ENCODE measurements at places on chromosomes 2 and 18. TPM values are rescaled to one million over a fixed set of nuclear protein-coding genes. Genes with fewer than 3 reads are reported as not detected.
A peak's percentile ranks its signal among the peaks of the same experiment; 100 is the strongest.

DNA sequence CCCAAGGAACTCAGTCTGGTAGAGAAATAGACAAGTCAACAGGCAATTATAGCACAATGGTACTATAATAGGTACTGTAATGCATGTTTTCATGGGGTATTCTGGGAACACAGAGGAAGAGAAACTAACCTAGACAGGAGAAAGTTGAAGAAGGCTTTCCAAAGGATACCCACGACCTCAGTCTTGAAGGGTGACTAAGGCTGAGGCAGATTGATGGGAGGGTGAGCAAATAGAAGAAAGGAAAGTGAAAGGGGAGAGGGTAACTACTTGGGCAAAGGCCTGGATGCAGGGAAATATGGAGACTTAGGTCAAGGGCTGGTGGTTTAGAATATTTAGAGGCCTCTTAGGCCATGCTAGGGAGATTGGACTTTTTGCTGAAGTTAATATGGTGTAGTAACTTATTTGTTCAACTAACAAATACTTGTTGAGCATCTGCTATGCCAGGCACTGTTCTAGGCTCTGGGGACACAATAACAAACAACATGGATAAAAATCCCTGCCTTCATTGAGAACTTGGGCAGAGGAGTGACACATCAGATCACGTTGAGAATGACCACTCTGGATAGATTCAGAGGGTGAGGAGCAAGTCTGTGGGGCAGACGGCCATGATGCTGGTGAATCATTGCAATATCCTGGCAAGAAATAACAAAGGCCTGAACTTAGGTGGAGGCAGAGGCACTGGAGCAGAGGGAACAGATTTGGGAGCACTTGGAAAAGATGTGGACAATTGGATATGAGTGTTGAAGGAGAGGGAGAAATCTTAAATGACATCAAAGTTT lies 56.4 kb downstream of the PLB1 start:
- no peak for DNase-seq

DNA sequence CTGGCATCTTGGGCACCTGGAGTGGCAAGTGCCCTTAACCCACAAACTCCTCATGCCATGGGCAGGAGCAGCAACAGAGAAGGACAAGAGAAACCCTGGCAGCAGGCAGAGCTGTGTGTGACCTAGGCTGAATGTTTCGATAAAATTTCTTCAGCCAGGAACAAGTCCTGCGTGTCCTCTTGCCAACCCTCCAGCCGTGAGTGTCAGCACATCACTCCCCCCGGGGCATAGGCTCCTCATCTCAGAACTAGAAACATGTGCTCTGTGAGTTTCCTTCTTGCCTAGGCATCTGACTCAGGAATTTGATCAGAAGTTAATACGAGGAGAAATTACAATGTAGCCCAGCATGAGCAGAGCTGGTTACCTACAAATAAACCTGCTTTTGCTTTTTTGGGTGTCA lies 2.2 kb downstream of the ABCG8 start:
- DNase-seq = no peak

DNA sequence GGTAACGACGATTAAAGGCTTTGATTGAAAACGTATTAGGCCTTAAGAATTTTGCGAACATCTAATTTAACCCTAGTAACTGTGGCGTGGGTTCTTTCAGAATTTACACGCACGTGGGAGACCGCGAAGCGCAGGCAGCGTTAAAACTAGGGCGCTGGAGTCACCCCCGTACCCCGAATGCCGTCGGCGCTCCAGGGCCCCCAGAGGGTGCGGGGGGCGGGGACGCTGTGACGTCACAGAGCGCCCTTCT lies 673 bp upstream of the SMCHD1 start:
- peak; percentile 75 for DNase-seq

DNA sequence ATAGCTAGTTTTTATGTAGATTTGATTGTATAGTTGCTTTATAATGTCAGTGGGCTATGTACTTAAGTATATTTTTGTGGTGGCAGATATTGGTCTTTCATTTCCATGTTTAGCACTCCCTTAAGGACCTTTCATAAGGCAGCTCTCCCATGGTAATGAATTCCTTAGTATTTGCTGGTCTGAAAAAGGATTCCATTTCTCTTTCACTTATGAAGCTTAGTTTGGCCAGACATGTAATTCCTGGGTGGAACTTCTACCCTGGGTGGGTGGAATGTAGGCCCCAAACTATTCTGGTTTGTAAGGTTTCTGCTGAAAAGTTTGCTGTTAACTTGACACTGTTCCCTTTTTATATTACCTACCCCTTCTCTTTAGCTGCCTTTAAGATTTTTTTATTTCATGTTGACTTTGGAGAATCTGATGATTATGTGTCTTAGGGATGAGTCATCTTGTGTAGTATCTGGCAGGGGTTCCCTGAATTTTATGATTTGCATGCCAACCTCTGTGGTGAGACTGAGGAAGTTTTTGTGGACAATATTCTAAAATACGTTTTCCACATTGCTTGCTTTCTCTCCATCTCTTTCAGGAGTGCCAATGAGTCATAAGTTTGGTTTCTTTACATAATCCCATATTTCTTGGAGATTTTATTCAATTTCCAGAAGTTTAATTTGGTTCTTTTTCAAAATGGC lies 65.4 kb upstream of the VRK2 start:
- no peak for DNase-seq

DNA sequence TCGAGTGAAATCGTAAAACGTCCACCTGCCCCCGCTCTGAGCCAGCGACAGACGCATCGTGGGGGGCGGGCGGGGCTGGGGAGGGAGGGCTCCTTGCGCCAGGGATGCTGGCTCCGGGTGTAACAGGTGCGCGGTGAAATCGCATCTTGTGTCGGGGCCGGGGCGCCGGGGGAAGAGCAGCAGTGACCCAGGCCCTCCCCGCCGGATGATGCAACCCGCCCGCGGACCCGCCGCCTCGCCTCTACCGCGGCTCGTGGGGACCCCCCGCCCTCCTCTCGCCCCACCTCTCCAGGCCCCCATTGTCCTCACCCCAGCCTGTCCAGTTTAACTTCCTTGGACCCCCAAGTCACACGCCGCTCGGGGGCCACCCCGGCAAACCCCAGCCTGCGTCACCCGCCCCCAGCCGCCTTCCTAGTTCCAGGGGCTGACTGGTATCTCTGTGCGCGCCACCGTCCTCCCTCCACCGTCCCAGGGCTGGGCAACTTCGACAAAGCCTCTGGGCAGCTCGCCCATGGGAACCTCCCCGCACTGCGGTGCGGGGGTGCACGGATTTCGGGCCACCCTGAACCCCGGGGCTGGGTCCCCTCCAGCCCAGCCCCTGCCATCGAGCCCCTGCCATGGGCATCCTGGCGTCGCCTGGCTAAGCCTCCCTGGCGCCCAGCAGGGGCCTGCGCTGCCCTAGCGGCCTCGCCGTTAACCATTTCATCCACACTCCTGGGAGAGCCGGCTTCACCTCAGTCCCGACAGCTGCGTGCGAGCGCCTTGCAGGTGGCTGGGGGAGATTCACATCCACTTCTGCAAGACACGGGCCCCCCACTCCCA lies 799 bp upstream of the KIF1A start:
- peak; percentile 47 for DNase-seq

GRCh38 chr2:229443141-229443540 lies 172.1 kb upstream of the PID1 start:
- no peak for DNase-seq

DNA sequence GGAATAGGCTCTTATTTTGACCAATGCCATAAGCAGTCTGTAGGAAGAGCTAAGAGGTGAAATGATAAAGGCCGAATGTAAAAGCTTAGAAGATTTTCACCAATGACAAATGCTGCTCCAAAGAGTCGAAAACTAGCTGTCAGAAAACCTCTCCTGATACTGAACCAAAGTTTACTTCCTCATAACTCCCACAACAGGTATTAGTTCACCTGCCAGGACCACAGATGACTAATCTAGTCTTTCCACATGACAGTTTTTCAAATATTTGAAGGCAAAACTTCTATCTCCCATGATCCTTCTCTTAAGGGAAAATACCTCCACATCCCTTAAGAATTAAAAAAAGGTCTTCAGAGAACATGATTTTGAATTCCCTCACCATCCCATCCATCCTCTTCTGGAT lies 473.2 kb upstream of the SPHKAP start:
- no peak for DNase-seq

DNA sequence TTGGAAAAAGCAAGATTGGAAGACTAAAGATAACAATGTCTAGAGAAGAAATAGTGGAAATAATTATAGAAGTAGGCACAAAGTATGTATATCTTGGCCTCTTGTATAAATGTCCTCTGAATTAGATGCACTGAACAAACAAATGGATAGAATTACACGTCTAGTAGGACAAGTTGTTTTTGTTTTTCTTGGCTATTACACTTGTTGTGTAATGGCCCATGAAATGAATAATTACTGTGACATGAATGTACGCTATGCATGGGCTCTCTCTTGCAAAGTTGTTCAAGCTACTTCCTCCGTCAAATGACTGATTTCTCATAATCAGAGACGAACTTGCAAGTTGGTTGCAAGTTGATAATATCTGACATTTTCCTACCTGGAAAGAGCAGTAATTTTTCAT lies 126.2 kb downstream of the PDE1A start:
- DNase-seq = no peak

GRCh38 chr2:231900486-231900942 lies 25.7 kb downstream of the NPPC start:
- peak; percentile 75 for DNase-seq

DNA sequence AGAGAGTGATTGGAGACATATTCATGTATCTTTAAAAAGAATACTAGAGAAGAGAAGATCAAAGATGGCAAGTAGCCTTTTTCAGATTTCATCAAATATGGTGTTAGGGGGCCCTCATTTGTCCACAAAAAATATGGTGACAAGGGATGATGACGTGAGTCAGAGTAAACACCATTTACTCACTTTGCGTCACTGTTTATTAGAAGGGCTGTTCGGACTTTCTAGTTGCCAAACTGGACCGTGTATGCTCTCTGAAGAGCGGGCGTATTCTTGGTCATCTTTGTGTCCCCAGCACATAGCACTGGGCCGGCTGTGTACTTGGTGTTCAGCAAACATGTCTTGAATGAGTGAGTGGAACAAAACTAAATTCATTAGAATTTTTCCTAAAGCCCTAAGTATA lies 37.5 kb downstream of the TTC39C start:
- no peak for DNase-seq

- no peak for DNase-seq
These were observed 84.1 kb upstream of the SLC8A1 start for GRCh38 chr2:40535972-40536371.

GRCh38 chr2:110673201-110673600 lies 4.7 kb downstream of the BUB1 start:
- DNase-seq = no peak

DNA sequence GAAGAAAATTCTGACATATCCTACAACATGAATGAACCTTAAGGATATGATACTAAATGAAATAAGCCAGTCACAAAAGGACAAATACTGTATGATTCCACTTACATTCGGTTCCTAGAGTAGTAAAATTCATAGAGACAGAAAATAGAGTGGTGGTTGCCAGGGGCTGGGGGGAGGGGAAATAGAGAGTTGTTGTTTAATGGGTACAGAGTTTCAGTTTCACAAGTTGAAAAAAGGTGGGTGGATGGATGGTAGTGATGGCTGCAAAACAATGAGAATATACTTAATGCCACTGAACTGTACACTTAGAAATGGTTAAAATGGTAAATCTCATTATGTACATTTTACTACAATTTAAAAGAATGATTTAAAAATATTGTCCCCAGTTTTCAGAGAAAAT lies 53.3 kb upstream of the NFU1 start:
- no peak for DNase-seq

- no peak for DNase-seq
These were observed 60.0 kb downstream of the DGKD start for GRCh38 chr2:233414273-233414654.

GRCh38 chr2:132475615-132476014 lies 59.0 kb downstream of the GPR39 start:
- no peak for DNase-seq

DNA sequence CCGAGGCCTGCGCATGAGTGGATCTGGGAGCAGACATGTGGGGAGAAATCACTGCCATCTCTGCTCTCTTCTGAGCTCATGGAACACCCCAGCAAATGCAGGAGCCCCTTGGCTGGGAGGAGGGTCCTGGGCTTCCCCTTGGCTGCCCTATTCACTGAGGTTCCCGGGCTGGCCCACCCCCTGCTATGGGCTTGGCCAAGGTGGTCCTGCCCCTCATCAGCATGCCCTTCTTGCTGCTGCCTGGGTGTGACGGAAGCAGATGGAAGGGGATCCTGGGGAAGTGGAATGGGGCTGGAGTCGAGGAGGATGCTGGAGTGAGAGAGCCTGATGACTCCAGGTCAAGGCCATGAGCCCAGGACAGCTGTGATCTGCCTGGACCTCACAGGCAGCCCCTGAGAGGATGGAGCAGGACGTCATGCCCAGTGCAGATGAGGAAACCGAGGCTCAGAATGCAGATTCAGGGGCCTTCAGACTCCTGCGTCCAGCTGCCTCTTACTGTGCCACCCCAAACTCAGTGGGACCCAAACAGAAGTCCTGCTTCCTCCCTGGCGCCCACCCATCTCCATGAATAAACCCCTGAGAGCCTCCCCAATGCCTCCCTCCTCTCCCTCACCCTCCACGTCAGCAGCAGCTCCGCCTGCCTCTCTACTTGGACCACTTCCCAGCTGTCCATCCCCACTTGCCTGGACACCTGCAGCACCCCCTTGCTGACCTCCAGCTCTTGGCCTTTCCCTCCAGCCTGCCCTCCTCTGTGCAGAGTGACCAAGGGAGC lies 4.0 kb downstream of the SNED1 start:
- DNase-seq = no peak

DNA sequence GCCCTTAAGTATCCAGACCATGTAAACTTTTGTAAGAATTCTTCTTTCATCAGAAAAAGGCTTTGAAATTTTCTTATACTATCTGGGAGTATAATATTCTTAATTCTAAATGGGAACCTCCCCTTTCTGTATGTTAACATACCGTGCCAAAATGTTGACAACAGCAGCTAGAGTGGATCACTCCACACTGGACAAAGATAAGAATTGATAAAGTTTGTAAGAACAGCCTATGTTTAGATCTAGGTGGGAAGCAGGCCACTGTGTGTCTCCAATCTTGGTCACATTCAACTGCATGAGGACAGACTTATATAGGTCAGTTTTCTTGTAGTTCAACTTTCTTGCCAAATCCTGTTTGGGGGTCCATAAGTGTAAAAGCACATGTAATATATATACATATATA lies 235.7 kb downstream of the RPIA start:
- no peak for DNase-seq

GRCh38 chr2:229350117-229350805 lies 79.2 kb upstream of the PID1 start:
- DNase-seq = no peak

DNA sequence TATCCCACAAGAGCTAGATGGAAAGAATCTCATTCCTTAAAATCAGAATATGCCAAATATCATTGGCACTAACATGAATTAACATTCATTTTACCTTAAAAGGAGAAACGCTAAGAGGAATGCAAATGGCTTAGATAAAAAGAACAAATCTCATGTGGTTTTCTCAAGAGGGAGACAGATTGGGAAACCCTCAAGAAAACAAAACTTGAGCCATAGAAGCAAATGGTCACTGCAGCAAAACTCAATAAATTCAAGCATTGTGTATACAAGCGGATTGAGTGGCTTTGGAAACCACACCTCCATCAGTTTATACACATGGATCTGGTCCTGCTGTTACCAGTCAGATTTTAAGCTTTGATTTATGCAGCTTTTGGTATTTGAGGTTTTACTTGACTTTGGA lies 1331.8 kb upstream of the ZEB2 start:
- DNase-seq = no peak

GRCh38 chr2:23967846-23968245 lies 27.6 kb downstream of the UBXN2A start:
- DNase-seq = no peak

MC2R gene
- polyA plus RNA-seq = not detected

PARD3B gene
- 0.71 TPM for polyA plus RNA-seq

LIMS2 gene
- polyA plus RNA-seq = 115 TPM

THADA gene
- 6.8 TPM for polyA plus RNA-seq

IAH1 gene
- 124 TPM for polyA plus RNA-seq

PRLH gene
- polyA plus RNA-seq = not detected

CTLA4 gene
- 0.29 TPM for polyA plus RNA-seq
